ENCODE measurements at places on chromosomes 5 and 9. TPM values are rescaled to one million over a fixed set of nuclear protein-coding genes. Genes with fewer than 3 reads are reported as not detected.

Gene HRCT1
- not detected for total RNA-seq

Gene ZNF189
- 40.6 TPM for total RNA-seq

Gene MLANA
- not detected for total RNA-seq

Gene SLC36A2
- not detected for total RNA-seq

Gene SPINK13
- not detected for total RNA-seq

Gene DND1
- total RNA-seq = 0.73 TPM

Gene FGF1
- total RNA-seq = 6.8 TPM

Gene QRFP
- not detected for total RNA-seq

Gene GMCL2
- total RNA-seq = not detected

Gene MEIKIN
- total RNA-seq = not detected

Gene F2RL1
- 1.2 TPM for total RNA-seq

Gene ARHGEF39
- 1.3 TPM for total RNA-seq

Gene NKD2
- total RNA-seq = 8.0 TPM

Gene ANKRD31
- total RNA-seq = 0.82 TPM

Gene KLF4
- total RNA-seq = 5.4 TPM

Gene ANKRD34B
- total RNA-seq = 0.27 TPM

Gene IFNA21
- total RNA-seq = not detected

Gene FAM81B
- 0.73 TPM for total RNA-seq

Gene FGF10
- total RNA-seq = 3.7 TPM

Gene CDH9
- 16.0 TPM for total RNA-seq

Gene IFNE
- not detected for total RNA-seq

Gene PCDHGA4
- 17.5 TPM for total RNA-seq

Gene IFNB1
- total RNA-seq = not detected

Gene IL4
- not detected for total RNA-seq

Gene ZNF883
- total RNA-seq = 25.4 TPM

Measured in cerebellum (tissue), 4 donors.